Hematopoietic multipotent progenitor cell (in vitro differentiated cells): ENCODE measurements at places on chromosomes 5 and 9.

- peak; percentile 78 for DNase-seq
Observed at GRCh38 chr5:137743031-137743640, 7.2 kb upstream of the KLHL3 start.

GRCh38 chr9:122127396-122127798 lies 32.2 kb downstream of the NDUFA8 start:
- no peak for DNase-seq

DNA sequence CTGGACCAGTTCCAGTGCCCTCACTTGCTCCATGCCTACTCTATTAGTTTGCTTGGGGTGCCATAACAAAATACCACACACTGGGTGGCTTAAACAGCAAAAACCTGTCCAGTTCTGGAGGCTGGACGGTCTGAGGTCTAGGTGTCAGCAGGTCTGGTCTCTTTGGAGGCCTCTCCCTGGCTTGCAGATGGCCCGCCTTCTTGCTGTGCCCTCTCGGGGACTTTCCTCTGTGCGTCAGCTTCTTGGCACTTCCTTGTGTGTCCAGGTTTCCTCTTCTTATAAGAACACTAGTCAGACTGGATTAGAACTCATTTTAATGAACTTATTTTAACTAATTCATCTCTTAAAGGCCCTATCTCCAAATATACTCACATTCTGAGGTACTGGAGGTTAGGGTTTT lies 97.2 kb downstream of the CARTPT start:
- DNase-seq = no peak

GRCh38 chr9:130156672-130157071 lies 15.5 kb upstream of the NCS1 start:
- DNase-seq = no peak

GRCh38 chr5:44178414-44178813 lies 210.8 kb downstream of the FGF10 start:
- no peak for DNase-seq

DNA sequence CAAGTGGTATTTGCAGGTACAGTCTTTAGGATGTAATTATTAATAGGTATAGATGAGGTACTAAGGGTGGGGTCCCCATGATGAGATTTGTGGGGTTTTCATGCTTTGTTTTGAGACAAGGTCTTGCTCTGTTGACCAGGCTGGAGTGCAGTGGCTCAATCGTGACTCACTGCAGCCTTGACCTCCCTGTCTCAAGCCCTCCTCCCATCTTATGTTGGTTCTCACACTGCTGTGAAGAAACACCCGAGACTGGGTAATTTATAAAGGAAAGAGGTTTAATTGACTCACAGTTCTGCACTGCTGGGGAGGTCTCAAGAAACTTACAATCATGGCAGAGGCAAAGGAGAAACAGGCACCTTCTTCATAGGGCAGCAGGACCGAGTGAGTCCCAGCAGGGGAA lies 217.5 kb downstream of the CDK5RAP2 start:
- no peak for DNase-seq

GRCh38 chr5:151270599-151270998 lies 17.6 kb downstream of the GM2A start:
- DNase-seq = no peak

- no peak for DNase-seq
Observed at GRCh38 chr5:140568443-140569063, 3.9 kb downstream of the SLC35A4 start.

DNA sequence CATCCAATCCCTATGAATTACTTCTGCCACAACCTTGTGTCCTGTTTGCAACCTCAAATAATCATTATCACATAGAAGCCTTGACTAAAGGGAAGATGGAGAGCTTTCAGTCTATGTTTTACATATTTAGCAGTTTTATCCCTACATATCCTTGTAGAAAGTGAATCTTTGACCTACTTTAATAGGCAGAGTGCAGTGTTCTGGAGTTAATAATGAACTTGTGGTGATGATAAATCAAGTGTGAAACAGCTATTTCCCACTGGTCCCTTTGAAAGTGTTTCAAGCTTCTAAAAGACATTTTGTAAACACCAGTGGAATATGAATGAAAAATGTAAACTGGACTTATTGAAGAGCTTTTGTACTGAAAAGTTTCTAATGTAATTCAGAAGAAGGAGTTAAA lies 406.7 kb downstream of the GABRG2 start:
- DNase-seq = no peak

DNA sequence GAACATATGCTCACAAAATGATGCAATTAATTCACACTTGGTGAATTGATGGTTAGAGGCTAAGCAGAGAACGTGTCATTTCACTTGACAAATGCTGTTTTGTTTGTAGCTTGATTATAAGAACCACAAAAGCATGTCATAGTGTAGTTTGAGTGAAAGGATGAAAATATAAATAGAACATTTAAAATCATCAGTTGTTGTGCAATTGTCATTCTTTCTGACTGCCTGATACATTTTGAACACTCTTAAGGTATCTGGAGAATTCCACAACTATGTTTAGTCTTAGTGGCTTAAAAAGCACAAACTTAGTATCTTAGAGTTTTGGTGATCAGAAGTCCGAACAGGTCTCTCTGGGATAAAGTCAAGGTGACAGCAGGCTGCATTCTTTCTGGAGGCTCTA lies 129.4 kb downstream of the BASP1 start:
- no peak for DNase-seq

DNA sequence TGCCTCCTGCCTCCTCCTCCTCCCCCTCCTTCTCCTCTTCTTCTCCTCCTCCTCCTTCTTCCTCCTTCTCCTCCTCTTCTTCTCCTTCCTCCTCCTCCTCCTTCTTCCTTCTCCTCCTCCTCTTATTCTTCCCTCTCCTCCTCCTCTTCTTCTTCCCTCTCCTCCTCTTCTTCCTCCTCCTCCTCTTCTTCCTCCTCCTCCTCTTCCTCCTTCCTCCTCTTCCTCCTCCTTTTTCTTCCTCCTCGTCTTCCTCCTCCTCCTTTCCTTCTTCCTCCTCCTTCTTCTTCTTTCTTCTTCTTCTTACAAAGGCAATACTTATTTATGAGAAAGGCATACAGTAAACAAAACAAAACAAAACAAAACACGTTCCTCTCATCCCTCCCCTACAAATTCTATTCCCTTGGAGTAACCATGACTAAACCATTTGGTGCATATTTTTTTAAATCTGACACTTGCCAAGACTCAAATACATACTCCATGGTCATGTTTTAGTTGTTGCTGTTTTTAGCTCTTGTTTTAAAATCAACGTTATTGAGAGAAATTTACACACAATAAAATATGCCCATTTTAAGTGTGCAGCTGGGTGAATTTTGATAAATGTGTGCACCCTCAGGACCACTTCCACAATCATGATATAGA lies 135.6 kb downstream of the FOXD1 start:
- DNase-seq = no peak

GRCh38 chr5:38384396-38384795 lies 126.0 kb downstream of the EGFLAM start:
- no peak for DNase-seq

DNA sequence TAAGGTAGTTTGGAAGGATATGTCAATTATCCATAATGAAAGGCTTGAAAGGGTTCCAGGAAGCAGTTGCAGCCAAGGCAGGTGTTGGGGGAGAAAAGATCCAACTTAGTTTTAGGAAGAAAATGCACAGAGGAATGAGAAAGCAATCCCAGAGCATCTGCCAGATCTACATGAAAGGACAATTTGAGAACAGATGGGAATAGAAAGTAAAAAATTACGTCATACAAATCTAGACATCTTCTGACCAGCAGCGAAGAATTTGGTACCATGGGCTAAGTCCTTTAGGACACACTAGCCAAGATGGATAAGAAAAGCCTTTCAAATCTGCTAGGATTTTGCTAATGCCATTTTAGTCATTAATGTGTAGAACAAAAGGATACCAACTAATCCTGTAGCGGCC lies 244.1 kb upstream of the PRR16 start:
- DNase-seq = no peak

- DNase-seq = peak; percentile 39
Observed at GRCh38 chr5:128537221-128537999, 635 bp downstream of the FBN2 start.

- no peak for DNase-seq
Observed at GRCh38 chr5:115377468-115378217, 81.2 kb upstream of the CCDC112 start.

- DNase-seq = no peak
Observed at GRCh38 chr5:59709846-59710245, 183.7 kb downstream of the PDE4D start.

GRCh38 chr5:137751869-137752491 lies 2.2 kb downstream of the HNRNPA0 start:
- peak; percentile 40 for DNase-seq

- no peak for DNase-seq
Observed at GRCh38 chr5:92081958-92082712, 699.0 kb upstream of the ARRDC3 start.

DNA sequence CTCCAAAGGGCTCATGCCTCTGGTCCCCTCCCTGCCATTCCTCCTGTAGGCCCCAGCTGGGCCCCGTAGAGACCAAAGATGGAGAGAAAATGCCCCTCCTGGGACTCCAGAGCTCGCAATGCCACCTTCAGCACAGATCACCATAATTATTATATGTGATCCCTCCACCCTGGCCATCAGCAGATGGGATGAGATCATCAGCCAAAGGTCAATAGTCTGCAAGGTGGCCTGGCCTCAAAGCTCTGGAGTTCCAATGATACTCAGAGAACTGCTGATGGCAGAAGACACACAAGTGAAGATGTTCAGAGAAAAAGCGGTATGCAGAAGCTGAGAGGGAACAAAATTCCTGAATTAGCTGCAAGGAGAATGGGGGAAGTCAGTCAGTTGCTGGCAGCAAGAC lies 5.0 kb downstream of the RPP25L start:
- DNase-seq = no peak

DNA sequence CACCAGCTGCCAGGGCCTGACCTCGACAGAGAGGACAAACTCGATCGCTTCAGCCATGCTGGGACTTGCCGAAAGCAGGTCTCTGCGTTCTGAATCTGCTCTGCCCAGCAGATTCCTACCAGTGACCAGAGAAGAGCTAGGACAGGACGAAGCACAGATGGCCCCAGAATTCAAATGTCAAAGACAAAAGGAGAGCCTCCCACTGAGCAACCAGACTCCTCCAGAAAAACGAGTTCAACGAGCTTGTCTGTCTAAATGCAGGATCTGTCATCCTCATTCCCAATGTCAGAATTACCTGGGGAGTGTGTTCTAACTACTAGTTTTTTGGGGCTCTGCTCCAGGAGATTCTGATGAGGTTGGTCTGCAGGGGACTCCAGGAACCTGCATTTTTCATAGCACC lies 13.4 kb downstream of the AK8 start:
- no peak for DNase-seq
